Endodermal cell (in vitro differentiated cells): ENCODE measurements at places on chromosomes 5 and 9. TPM values are rescaled to one million over a fixed set of nuclear protein-coding genes. Genes with fewer than 3 reads are reported as not detected.

DNA sequence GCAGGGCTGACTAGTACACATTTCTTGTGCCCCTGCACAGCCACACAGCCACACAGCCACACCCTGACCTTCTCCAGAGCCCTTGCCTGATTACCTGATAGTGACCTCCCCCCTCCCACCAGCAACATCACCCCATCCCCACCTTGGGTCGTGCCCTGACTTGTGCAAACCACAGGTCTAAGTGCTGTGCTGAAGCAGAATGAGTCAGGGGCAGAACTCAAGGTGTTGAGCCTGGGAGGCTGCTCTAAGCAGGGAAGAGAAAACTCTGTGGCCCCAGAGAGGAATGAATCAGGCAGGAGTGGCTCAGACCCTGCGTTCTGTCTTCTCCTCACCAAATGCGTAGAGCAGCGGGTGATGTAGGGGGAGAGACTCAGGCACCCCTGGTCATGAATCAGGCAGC is 24.3 kb upstream of the FAT2 start:
- H3K27me3 ChIP-seq = no peaks in the 10 kb centered on the region
- H3K36me3 ChIP-seq = no peaks in the 10 kb centered on the region
- no peak overlapping the region for H3K4me3 ChIP-seq
- H3K4me1 ChIP-seq = no peaks in the 10 kb centered on the region

DNA sequence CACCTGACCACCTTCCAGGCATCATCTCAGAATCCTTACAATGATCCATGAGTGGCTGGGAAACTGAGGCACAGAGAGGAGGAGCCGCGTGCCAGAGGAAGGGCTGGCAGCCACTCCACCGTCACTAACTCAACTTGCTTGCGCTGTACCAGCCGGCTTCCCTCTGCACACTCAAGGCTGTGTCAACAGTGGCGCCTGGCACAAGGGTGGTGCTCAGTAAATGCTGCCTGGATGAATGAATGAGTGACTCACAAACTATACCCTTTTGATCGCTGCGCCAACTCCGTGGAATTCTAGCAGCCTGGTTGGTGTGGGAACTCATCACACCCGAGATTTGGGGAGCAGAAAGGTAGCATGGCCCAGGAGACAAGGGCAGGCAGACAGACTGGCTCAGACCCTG is 21.9 kb downstream of the PRRX2 start:
- H3K27me3 ChIP-seq = no peaks in the 10 kb centered on the region
- no peaks in the 10 kb centered on the region for H3K4me1 ChIP-seq
- no peak overlapping the region for H3K27ac ChIP-seq

GRCh38 chr5:22557251-22557650 is 295.9 kb downstream of the CDH12 start:
- no peaks in the 10 kb centered on the region for H3K27me3 ChIP-seq
- H3K36me3 ChIP-seq = no peaks in the 10 kb centered on the region
- no peak overlapping the region for H3K27ac ChIP-seq
- DNase-seq = no peak
- H3K4me3 ChIP-seq = no peak overlapping the region

Gene ACTBL2
- not detected in 2 replicates for total RNA-seq

GRCh38 chr9:34428325-34428958 is 29.9 kb downstream of the FAM219A start:
- H3K27me3 ChIP-seq = no peaks in the 10 kb centered on the region
- H3K4me1 ChIP-seq = no peaks in the 10 kb centered on the region
- no peaks in the 10 kb centered on the region for H3K36me3 ChIP-seq
- no peak overlapping the region for H3K4me3 ChIP-seq

- DNase-seq = no peak
- H3K27me3 ChIP-seq = no peaks in the 10 kb centered on the region
- H3K4me3 ChIP-seq = no peak overlapping the region
- no peak overlapping the region for H3K27ac ChIP-seq
- H3K4me1 ChIP-seq = no peaks in the 10 kb centered on the region
Measured at GRCh38 chr5:15124871-15125568, 253.4 kb upstream of the ANKH start.

DNA sequence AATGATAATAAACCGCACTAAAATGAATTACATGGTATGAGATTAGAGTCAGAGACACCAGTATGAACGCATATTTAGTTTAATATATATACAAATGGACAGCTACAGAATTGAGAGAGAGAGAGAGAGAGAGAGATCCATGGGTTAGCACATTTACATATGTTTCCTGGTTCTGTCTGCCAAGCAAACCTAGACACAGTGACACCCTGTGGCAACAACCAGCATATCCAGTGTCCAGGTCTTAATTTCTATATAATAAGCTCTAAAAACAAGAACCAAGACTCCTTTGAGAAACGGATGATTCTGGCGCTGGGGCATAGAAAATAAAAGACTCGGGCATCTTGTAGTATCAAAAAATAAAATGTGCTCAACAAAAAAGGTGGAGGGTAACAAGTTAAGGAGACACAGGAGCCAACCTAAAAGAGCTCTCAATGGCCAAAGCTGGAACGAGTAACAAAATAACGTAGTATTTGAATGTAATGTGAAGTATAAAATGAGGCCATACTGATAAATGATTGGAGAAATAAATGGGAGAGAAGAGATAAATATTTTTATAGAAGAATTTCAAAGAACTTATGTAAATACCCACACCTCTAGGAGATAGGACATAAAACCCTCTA is 84.5 kb downstream of the RFX3 start:
- no peak overlapping the region for H3K27ac ChIP-seq
- H3K4me1 ChIP-seq = no peaks in the 10 kb centered on the region
- no peak overlapping the region for H3K4me3 ChIP-seq
- DNase-seq = peak; percentile 73
- no peaks in the 10 kb centered on the region for H3K36me3 ChIP-seq

DNA sequence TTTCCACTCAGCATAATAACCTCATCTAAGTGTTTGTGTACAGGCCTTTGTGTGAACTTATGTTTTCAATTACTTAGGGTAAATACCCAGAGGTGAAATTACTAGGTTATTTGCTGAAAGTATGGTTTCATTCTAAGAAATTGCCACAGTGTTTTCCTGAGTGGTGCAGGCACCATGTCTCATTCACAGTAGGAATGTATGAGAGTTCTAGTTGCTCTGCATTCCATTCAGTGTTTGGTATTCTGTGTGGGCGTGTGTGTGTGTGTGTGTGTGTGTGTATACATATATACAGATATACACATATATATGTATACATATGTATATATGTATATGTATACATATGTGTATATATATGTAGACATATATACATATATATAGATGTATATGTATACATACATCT is 8.8 kb upstream of the SVEP1 start:
- H3K27ac ChIP-seq = no peak overlapping the region
- H3K36me3 ChIP-seq = no peaks in the 10 kb centered on the region
- H3K4me1 ChIP-seq = no peaks in the 10 kb centered on the region

GRCh38 chr9:124559871-124560270 is 52.7 kb upstream of the NR5A1 start:
- H3K4me1 ChIP-seq = no peaks in the 10 kb centered on the region
- H3K27ac ChIP-seq = no peak overlapping the region
- H3K36me3 ChIP-seq = no peaks in the 10 kb centered on the region
- DNase-seq = no peak
- H3K27me3 ChIP-seq = no peaks in the 10 kb centered on the region

DNA sequence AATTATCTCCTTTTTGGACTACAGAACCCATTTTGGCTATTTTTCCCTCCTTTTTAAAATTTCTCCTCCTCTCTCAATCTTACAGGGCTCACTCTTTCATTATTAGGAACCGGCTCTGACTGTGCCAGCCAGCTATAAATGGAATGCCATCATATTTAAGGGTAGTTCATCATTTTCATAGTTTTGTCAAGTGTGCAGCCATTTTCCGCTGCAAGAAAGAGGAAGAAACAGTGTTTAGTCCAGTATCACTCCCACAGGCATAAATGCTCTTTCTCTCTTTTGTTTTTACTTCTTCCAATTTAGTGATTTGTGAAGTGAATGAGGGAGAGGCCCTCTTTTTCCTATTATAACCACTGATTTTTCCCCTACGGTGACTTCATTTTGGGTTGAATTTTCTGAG is 290.0 kb downstream of the NR3C1 start:
- H3K4me3 ChIP-seq = no peak overlapping the region
- no peak for DNase-seq
- H3K36me3 ChIP-seq = no peaks in the 10 kb centered on the region

DNA sequence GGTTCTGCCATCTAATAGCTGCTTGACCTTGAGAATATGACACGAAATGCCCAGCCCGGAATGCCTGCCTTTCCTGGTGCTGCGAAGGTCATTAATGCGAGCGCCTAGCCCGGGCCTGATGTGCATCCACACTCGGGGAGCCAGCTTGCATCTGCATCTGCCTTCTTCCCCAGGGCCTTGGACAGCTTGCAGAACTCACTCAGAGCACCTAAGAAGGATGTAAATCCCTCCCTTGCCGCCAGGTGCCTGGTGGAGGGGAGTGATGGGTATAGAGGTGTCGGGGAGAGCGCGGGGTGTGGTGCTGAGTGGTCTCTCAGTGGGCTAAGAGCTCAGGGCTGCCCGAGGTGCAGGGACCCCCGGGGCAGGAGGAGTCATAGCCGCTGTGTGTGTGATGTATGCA is 127.2 kb downstream of the MRPL36 start:
- DNase-seq = peak; percentile 78
- H3K27me3 ChIP-seq = peaks cover 22% of the 10 kb centered on the region
- H3K36me3 ChIP-seq = no peaks in the 10 kb centered on the region

DNA sequence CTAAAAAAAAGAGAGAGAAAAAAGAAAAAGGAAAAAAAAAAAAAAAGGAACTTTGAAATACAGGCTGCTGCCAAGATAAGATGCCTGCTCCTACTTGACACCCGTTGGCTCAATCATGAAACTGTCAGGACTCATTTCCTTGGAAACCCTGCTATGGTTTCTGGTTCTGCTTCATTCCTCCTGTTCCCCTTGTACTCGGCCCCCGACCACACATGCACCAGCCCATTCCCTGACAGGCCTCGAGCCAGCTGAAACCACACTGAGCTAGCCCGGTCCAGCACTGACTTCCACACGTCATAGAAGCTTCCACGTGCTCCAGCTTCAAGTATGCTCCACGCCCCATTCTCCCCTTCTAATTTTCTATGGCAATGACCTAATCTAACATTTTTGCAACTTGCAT is 93.2 kb downstream of the MYO10 start:
- H3K36me3 ChIP-seq = peaks cover 52% of the 10 kb centered on the region
- H3K27me3 ChIP-seq = no peaks in the 10 kb centered on the region
- no peaks in the 10 kb centered on the region for H3K4me1 ChIP-seq

- no peak overlapping the region for H3K4me3 ChIP-seq
- no peaks in the 10 kb centered on the region for H3K4me1 ChIP-seq
- no peak overlapping the region for H3K27ac ChIP-seq
- no peaks in the 10 kb centered on the region for H3K27me3 ChIP-seq
Measured at GRCh38 chr5:158619083-158619788, 480.5 kb downstream of the EBF1 start.

Gene FYB1
- not detected in 2 replicates for total RNA-seq

GRCh38 chr5:86557920-86558319 is 59.8 kb upstream of the COX7C start:
- H3K27ac ChIP-seq = no peak overlapping the region
- no peak overlapping the region for H3K4me3 ChIP-seq
- H3K36me3 ChIP-seq = no peaks in the 10 kb centered on the region

Gene SLC27A6
- total RNA-seq = 2.5 and 3.3 TPM in 2 replicates

Gene IFNK
- total RNA-seq = not detected in 2 replicates

Gene GRK6
- 51.6 and 55.5 TPM in 2 replicates for total RNA-seq

- DNase-seq = peak; percentile 44
- H3K4me3 ChIP-seq = no peak overlapping the region
- no peaks in the 10 kb centered on the region for H3K4me1 ChIP-seq
- H3K36me3 ChIP-seq = no peaks in the 10 kb centered on the region
Measured at GRCh38 chr5:168356592-168356991, 65.1 kb downstream of the WWC1 start.

GRCh38 chr5:66675406-66675805 is 79.2 kb downstream of the MAST4 start:
- no peaks in the 10 kb centered on the region for H3K36me3 ChIP-seq
- peaks cover 16% of the 10 kb centered on the region for H3K4me1 ChIP-seq
- H3K27ac ChIP-seq = no peak overlapping the region
- H3K27me3 ChIP-seq = no peaks in the 10 kb centered on the region

Gene MAMDC2
- total RNA-seq = 0.44 to 1.4 TPM (median 0.44 TPM) in 3 replicates

GRCh38 chr9:114207034-114207810 is 51.9 kb downstream of the COL27A1 start:
- no peaks in the 10 kb centered on the region for H3K27me3 ChIP-seq
- H3K36me3 ChIP-seq = peaks cover 59% of the 10 kb centered on the region
- no peak overlapping the region for H3K27ac ChIP-seq
- no peaks in the 10 kb centered on the region for H3K4me1 ChIP-seq

Gene IRX2
- 2.8 to 4.2 TPM (median 3.9 TPM) in 3 replicates for total RNA-seq

- H3K27ac ChIP-seq = no peak overlapping the region
- H3K36me3 ChIP-seq = no peaks in the 10 kb centered on the region
- no peak for DNase-seq
- peaks cover 5% of the 10 kb centered on the region for H3K27me3 ChIP-seq
Measured at GRCh38 chr9:122354536-122355199, 16.2 kb upstream of the PTGS1 start.

GRCh38 chr5:66621146-66621545 is 25.0 kb downstream of the MAST4 start:
- no peaks in the 10 kb centered on the region for H3K36me3 ChIP-seq
- no peaks in the 10 kb centered on the region for H3K27me3 ChIP-seq

- H3K27ac ChIP-seq = no peak overlapping the region
- no peak overlapping the region for H3K4me3 ChIP-seq
- DNase-seq = no peak
- H3K36me3 ChIP-seq = no peaks in the 10 kb centered on the region
Measured at GRCh38 chr9:6113819-6114218, 98.4 kb upstream of the RANBP6 start.

DNA sequence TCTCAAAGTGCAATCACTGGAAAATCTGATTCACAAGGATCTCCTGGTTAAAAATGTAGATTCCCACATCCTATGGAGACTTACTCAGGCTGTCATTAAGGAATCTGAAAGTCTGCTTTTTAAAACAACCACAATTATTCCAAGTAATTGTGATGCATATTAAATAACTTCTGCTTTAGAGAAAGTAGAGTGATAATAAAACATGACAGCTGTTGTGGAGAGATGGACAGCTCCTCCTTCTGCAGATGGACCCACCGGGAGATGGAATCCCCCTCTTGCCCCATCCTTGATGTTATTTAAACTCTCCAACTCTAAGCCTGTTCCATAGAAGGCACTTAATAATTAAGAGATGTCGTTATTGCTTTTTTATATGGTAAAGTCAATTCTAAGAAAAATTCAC is 802.2 kb downstream of the CDH12 start:
- no peak overlapping the region for H3K4me3 ChIP-seq
- peaks cover 9% of the 10 kb centered on the region for H3K4me1 ChIP-seq
- DNase-seq = no peak
- H3K27me3 ChIP-seq = no peaks in the 10 kb centered on the region

GRCh38 chr9:119834064-119834620 is 464.9 kb upstream of the BRINP1 start:
- peaks cover 4% of the 10 kb centered on the region for H3K4me1 ChIP-seq
- no peaks in the 10 kb centered on the region for H3K27me3 ChIP-seq
- no peak overlapping the region for H3K4me3 ChIP-seq
- DNase-seq = no peak
- no peaks in the 10 kb centered on the region for H3K36me3 ChIP-seq
- H3K27ac ChIP-seq = no peak overlapping the region

DNA sequence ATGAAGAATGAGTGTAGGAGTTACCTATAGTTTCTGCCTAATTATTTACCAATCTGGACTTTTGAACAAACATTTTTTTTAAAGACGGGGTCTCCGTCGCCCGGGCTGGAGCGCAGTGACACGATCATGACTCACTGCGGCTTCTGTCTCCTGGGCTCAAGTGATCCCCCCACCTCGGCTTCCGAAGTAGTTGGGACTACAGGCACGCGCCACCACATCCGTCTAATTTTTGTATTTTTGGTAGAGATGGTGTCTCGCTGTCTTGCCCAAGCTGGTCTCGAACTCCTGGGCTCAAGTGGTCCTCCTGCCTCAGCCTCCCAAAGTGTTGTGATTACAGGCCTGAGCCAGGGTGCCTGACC is 1.5 kb downstream of the CTNNA1 start:
- H3K4me1 ChIP-seq = no peaks in the 10 kb centered on the region
- DNase-seq = no peak
- H3K4me3 ChIP-seq = peak overlapping the region; percentile 97
- H3K27ac ChIP-seq = no peak overlapping the region

Gene CRB2
- total RNA-seq = 0.61 to 1.4 TPM (median 0.75 TPM) in 3 replicates
